ENCODE measurements at places on chromosomes 4 and X.
A peak's percentile ranks its signal among the peaks of the same experiment; 100 is the strongest.

GRCh38 chrX:55867181-55867651 is 149.7 kb downstream of the RRAGB start:
- DNase-seq = no peak

- DNase-seq = no peak
Measured at GRCh38 chrX:71393919-71394318, 27.8 kb downstream of the TAF1 start.

- DNase-seq = no peak
Measured at GRCh38 chr4:56684320-56685050, 3.4 kb upstream of the HOPX start.

DNA sequence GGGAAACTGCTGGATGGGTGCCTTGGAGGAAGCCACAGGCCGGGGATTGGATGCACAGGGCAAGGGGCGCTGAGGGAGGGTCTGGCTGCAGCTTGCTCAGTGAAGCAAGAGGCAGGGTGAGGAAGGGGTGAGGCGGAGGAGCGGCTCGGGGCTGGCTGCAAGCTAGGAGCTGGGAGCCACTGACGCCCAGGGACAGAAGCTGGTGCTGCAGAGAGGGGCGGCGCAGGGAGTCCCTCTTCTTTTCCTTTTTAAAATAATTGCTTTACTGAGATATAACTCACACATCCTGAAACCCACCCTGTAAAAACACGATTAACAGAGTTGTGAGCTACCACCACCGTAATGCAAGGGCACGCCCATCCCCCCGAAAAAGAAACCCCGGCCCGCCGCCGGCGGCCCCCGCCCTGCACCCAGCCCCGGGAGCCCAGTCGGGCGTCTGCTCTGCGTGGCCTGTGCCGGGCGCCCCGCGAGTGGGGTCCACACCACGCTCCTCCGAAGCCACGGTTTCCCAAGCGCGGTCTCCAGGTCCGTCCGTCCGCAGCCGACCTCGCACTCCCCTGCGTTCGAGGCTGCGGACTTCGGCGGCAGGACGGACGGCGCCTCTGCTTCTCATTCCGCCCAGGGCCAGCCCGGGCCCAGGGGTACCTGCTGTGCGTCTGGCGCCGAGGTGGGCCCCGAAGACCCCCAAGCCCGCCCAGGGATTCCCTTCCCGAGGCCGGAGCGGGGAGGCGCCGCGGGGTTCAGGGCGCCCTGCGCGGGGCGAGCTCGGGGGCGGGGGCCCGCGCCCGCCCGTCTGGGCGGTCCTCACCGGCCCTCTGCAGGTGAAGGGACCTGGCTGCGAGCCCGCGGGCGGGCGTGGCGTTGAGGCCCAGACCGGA is 866 bp upstream of the UVSSA start:
- peak; percentile 52 for DNase-seq

DNA sequence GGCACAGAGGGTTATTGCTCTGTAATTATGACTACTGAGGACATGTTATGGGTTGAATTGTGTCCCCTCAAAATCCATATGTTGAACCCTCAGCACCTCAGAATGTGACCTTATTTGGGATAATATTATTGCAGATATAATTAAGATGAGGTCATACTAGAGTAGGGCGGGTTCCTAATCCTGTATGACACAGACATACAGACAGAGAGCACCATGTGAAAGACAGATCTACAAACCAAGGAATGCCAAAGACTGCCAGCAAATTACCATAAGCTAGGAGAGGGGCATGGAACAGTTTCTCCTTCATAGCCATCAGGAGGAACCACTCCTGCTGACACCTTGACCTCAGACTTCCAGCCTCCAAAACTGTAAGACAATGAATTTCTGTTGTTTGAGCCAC is 115.2 kb upstream of the OTUD4 start:
- no peak for DNase-seq

- DNase-seq = no peak
Measured at GRCh38 chrX:78517124-78517523, 142.0 kb downstream of the RTL3 start.

- DNase-seq = no peak
Measured at GRCh38 chrX:132118358-132118757, 9.5 kb downstream of the FRMD7 start.
